SK-MEL-5 (cell line): ENCODE measurements at places on chromosomes 2 and 18. TPM values are rescaled to one million over a fixed set of nuclear protein-coding genes. Genes with fewer than 3 reads are reported as not detected.

EMX1 gene
- total RNA-seq = not detected in 2 replicates

DLGAP1 gene
- 27.5 and 28.5 TPM in 2 replicates for total RNA-seq

COLEC12 gene
- total RNA-seq = 1.9 TPM in 2 replicates

DNAH6 gene
- 12.1 and 15.6 TPM in 2 replicates for total RNA-seq

PSMA8 gene
- not detected in 2 replicates for total RNA-seq

ABCB11 gene
- 0.03 TPM in 1 of 2 replicates, not detected in the other for total RNA-seq

OTOS gene
- total RNA-seq = not detected in 2 replicates

CNTNAP5 gene
- not detected in 2 replicates for total RNA-seq

ALKAL2 gene
- total RNA-seq = not detected in 2 replicates

CCDC178 gene
- 0.13 TPM in 1 of 2 replicates, not detected in the other for total RNA-seq

DAW1 gene
- 0.08 TPM in 1 of 2 replicates, not detected in the other for total RNA-seq

HRH4 gene
- total RNA-seq = not detected in 2 replicates

LYPD6 gene
- 0.53 and 0.61 TPM in 2 replicates for total RNA-seq

CENPA gene
- 18.9 and 23.0 TPM in 2 replicates for total RNA-seq

LOXHD1 gene
- not detected in 2 replicates for total RNA-seq

GULP1 gene
- total RNA-seq = 34.6 and 38.9 TPM in 2 replicates

TSPYL6 gene
- not detected in 2 replicates for total RNA-seq

RNF152 gene
- total RNA-seq = 6.6 and 9.6 TPM in 2 replicates

GRP gene
- total RNA-seq = not detected in 2 replicates

PLB1 gene
- total RNA-seq = 7.0 and 7.4 TPM in 2 replicates

SCG2 gene
- 5.9 and 6.6 TPM in 2 replicates for total RNA-seq

SPR gene
- 191 and 200 TPM in 2 replicates for total RNA-seq

CAD gene
- total RNA-seq = 37.0 and 38.3 TPM in 2 replicates

SOX11 gene
- total RNA-seq = not detected in 2 replicates

EIPR1 gene
- total RNA-seq = 68.2 and 73.1 TPM in 2 replicates

SPEG gene
- 1.9 and 2.3 TPM in 2 replicates for total RNA-seq

CHST9 gene
- not detected in 2 replicates for total RNA-seq

GNAL gene
- 18.8 and 27.4 TPM in 2 replicates for total RNA-seq

AFF3 gene
- total RNA-seq = 2.8 and 4.2 TPM in 2 replicates

PROM2 gene
- not detected in 2 replicates for total RNA-seq

FSHR gene
- not detected in 2 replicates for total RNA-seq

TMEM18 gene
- total RNA-seq = 52.4 and 52.6 TPM in 2 replicates

PTPRM gene
- 42.9 and 43.7 TPM in 2 replicates for total RNA-seq

SERPINB12 gene
- not detected in 2 replicates for total RNA-seq

CXCR1 gene
- not detected in 2 replicates for total RNA-seq

KCNG2 gene
- total RNA-seq = not detected in 2 replicates

ASXL3 gene
- not detected in 2 replicates for total RNA-seq

PRSS56 gene
- total RNA-seq = not detected in 2 replicates

CCDC142 gene
- 10.9 and 13.9 TPM in 2 replicates for total RNA-seq

LCT gene
- not detected in 2 replicates for total RNA-seq

PJVK gene
- total RNA-seq = 0.34 and 0.56 TPM in 2 replicates

MITD1 gene
- 28.5 and 29.5 TPM in 2 replicates for total RNA-seq

SH3RF3 gene
- 0.32 and 0.35 TPM in 2 replicates for total RNA-seq
